ENCODE measurements at places on chromosomes 1 and 21. TPM values are rescaled to one million over a fixed set of nuclear protein-coding genes. Genes with fewer than 3 reads are reported as not detected.

Gene ALG14
- total RNA-seq, result 4.7 TPM

Gene CNR2
- not detected for total RNA-seq

Gene GPATCH2
- 9.5 TPM for total RNA-seq

Gene PGLYRP3
- total RNA-seq, result not detected

Gene CFAP57
- total RNA-seq, result 0.13 TPM

Gene SPATA6
- 8.3 TPM for total RNA-seq

Gene OPRD1
- total RNA-seq, result not detected

Gene CALML6
- total RNA-seq, result 0.16 TPM

Gene EPHX1
- total RNA-seq, result 39.2 TPM

Gene FGR
- total RNA-seq, result 3.8 TPM

Gene PSMB2
- 35.6 TPM for total RNA-seq

Gene RPRD2
- total RNA-seq, result 23.5 TPM

Gene FCRL4
- total RNA-seq, result not detected

Gene RGS1
- total RNA-seq, result 2.6 TPM

Gene MANEAL
- total RNA-seq, result 2.1 TPM

Gene PLEKHA6
- 27.9 TPM for total RNA-seq

Gene NADK
- 31.3 TPM for total RNA-seq

Gene ITGB2
- total RNA-seq, result 11.5 TPM

Gene RASAL2
- total RNA-seq, result 45.8 TPM

Gene AVPR1B
- not detected for total RNA-seq

Gene CATSPERE
- 0.38 TPM for total RNA-seq

Gene NEK7
- total RNA-seq, result 318 TPM

Gene PEX19
- total RNA-seq, result 68.9 TPM

Gene PTAFR
- total RNA-seq, result 2.2 TPM

Gene YBX1
- total RNA-seq, result 717 TPM

Gene NMNAT1
- total RNA-seq, result 18.5 TPM

Gene SLC5A9
- total RNA-seq, result 0.57 TPM

Gene SPRR2F
- not detected for total RNA-seq

Gene FCGR1A
- total RNA-seq, result 8.1 TPM

Gene ASTN1
- total RNA-seq, result 0.59 TPM

Gene PCP4
- total RNA-seq, result 1.5 TPM

Data from cardiac septum (tissue), 1 donor.